ENCODE measurements at places on chromosomes 5 and 9.

- no peak for DNase-seq
Observed at GRCh38 chr5:61053937-61054336, 108.3 kb downstream of the SMIM15 start.

DNA sequence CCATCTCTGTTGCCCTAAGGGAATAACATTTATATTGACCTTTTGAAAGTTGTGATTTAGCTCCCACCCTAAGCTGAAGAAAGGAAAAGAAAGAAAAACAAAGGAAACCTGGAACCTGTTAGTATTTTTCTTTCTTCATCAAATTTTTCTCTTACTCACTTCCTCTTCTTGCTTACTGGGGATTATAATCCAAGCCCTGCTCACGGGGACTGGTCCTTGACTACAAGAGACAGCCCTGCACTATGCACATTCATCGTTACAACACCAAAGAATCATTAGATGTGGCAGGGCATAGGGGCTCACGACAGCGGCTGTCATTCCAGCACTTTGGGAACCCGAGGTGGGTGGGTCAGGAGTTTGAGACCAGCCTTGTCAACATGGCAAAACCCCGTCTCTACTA is 37.8 kb upstream of the LPAR1 start:
- no peak for DNase-seq

GRCh38 chr9:37920471-37921167 is 16.7 kb upstream of the SLC25A51 start:
- DNase-seq, result peak; percentile 36

DNA sequence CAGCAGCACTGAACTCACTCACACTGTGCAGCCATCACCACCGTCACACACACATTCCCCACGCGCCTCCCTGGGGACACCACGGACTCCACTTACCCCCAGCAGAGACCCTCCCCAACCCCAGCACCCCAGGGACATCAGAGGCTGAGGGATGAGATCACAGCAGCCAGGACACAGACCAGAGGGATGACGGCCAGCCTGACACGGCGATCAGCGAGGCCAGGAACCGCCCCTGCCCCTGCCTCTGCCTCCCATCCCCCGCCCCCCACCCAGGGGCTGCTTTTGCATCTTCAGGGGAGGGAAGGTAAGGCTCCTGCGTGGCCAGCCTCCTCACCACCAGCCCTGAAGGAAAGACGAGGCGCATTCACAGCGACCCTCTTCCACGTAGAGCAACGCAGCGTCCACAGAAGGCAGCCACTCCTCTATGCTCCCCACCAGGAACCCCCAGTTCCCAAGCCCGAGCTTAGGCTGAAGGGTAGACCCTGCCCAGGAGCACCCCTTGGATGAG is 104.5 kb downstream of the VAV2 start:
- no peak for DNase-seq

GRCh38 chr5:60690326-60690725 is 9.6 kb downstream of the DEPDC1B start:
- no peak for DNase-seq

DNA sequence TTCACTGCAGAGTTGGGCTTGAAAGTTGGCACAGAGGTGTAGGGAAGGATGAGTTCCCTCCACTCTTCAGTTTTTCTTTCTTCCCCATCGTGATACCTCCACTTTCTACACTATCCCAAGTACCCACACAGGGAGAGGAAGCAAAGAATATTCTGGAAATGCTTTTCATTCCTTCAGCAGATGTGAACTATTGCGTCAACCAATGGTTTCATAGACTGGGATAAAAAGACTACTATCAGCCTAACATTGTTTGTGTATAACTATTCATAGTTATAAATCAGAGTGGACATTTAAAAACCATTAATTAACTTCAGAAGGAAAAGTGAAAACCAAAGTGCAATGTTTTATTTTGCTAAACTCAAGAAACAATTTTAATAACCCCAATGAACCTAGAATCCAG is 63.6 kb upstream of the MAMDC2 start:
- no peak for DNase-seq

GRCh38 chr9:113349066-113349444 is 286 bp upstream of the BSPRY start:
- no peak for DNase-seq

DNA sequence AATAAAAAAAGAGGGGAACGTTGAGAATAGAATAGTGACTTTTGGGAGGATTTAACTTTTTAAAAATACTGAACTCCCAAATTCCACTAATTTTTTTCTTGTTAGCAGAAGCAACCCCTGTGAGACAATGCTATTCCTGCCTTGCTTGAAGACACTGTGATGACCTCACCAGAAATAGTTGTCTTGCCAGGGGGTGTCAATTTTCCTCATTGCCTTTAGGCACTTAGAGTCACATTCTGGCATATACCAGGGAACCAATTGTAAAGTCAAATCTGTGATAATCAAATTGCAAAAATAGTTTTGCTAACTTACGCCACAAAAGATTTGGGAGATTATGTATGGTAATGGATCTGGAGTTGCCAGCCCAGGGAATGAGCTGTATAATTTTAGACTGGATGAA is 42.8 kb upstream of the RPS23 start:
- DNase-seq, result no peak

- no peak for DNase-seq
Observed at GRCh38 chr5:36897616-36898015, 21.0 kb downstream of the NIPBL start.

DNA sequence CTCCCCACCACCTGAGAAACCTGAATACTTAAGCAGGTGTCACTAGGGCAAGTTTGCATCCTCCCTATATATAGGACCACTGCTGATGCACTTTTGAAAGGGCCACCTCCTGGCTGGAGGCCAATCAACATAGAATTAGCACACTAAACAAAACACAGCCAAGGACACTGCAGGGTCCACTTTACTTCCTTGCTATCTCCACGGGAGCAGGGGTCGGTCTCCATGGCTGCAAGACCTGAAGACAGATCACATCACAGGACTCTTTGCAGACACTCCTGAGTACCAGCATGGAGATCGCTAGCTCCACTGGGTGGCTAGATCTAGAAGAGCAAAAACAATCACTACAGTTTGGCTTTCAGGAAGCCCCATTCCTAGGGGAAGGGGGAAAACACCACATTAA is 72.3 kb downstream of the C9orf153 start:
- DNase-seq, result no peak

GRCh38 chr5:139844472-139845145 is 49.0 kb downstream of the PSD2 start:
- peak; percentile 89 for DNase-seq

GRCh38 chr5:133321833-133322420 is 270.1 kb downstream of the HSPA4 start:
- DNase-seq, result no peak
